ENCODE measurements at places on chromosomes 12 and 14. TPM values are rescaled to one million over a fixed set of nuclear protein-coding genes. Genes with fewer than 3 reads are reported as not detected.

GRCh38 chr14:84027351-84027750 is 1502.6 kb upstream of the FLRT2 start:
- DNase-seq: no peak

HNF1A gene
- not detected for total RNA-seq

- no peak for DNase-seq
Measured at GRCh38 chr14:51323492-51323891, 83.4 kb downstream of the TMX1 start.

DNA sequence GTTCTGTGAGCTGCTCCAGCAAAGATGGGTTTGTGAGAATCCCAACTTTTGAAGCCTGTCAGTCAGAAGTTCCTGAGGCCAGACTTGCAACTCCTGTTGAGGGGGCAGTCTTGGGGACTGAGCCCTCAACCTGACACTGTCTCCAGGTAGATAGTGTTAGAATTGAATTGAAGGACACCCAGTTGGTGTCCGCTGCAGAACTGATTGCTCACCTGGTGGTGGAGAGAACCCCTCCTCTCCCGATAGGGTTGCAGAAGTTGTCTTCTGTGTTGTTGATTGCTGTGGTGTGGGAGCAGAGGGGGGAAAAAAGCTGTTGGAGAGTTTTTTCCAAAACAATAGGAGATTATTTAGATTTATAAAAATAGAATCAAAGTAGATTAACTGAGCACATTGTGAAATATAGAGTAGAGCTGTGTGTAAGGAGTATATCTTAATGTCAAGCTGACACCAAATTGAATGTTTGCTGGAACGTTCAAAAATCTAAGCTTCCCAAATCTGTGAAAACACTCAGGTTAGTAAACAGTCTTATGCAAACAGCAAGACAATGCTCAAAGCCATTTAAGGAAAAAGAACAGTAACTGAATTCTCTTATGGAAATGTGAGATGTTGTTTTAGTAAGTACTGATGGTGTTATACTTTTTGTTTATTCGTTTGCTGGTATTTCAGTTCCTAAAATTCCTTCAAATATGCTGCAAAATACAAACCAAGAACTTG is 18.6 kb downstream of the HIF1A start:
- no peak for DNase-seq

GRCh38 chr14:22996768-22997654 is 12.9 kb downstream of the C14orf93 start:
- DNase-seq: no peak

PRPH gene
- total RNA-seq: not detected

DNA sequence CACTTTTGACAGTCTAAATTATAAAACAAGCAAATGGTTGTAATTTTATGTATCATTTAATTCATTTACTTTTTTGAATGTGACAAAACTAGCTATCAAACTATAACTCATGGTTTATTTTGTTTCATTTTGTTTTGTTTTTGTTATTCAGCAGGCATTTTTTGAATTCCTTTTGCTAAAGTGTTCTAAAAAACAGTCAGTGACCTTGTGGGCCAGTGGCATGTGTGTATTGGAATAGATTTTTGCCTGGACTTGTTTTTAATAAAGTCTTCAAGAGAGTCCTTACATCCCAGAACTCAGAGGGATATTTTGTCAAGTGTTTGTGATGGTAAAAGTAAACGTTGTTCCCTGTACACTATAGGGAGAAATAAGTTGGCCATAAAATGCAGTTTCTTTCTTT is 369.7 kb upstream of the SYT1 start:
- no peak for DNase-seq

DNA sequence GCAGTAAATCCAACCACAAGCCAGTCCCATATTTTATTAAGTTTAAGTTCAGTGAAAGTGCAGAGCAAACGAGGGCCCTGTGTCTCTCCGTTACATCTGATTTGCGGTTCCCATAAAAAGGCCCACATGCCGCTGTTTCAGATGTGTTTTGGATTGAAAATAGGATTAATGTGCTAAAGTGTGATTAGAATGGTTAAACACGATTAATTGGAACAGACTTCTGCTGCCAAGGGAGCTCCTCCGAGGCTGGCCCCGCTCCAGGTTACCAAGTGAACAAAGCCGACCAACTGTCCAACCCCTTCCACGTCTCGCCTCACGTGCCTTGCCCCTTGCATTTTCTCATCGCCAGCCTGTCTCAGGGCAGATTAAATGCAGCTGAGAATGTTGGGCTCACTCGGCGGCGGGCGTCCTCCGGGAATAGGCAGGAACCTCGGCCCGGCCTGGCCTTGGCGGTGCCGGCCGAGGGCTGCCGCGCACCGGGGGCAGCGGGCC is 166.5 kb upstream of the GSC start:
- peak; percentile 2 for DNase-seq

- no peak for DNase-seq
Measured at GRCh38 chr14:103022002-103022684, 35.2 kb downstream of the CDC42BPB start.

DNA sequence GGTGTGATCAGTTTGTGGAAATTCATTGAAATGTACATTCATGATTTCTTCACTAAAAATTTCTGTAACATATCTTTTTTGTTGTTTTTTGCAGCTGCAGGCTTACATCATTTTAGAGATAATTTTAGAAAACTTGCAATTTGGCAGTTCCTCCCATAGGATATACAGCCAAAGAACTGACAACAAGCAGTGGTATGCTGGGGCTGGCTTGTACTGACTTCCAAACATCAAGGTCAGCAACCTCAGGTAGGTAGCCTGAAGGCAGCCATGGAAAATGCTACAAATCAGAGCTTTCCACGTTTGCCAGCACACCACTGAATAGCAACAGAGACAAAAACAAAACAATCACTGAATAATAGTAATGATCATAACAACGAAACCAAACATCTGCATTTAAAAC is 21.2 kb downstream of the TRIM9 start:
- DNase-seq: no peak

- DNase-seq: no peak
Measured at GRCh38 chr12:51937926-51938325, 13.6 kb upstream of the ACVR1B start.

GRCh38 chr12:122106843-122107242 is 28.3 kb downstream of the MLXIP start:
- DNase-seq: no peak

DNA sequence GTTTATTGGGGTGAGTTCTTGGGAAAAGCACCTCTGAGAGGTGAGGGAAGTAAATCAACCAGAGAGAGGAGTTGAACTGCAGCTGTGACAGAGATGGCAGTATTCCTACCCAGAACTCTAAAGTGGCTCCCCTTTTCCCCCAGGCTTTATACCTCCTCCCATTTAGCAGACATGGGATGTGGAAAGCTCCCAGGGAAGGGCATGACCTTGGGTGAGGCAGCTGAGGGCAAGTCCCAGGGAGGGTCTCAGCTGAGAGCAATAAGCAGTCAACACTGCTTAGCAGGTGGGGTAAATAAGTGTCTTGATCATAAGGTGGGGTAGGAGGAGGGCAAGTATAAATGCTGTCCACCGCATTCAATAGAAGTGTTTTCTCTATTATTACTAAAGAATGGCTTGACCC is 143.0 kb downstream of the AKAP6 start:
- no peak for DNase-seq

GRCh38 chr12:113005762-113006161 is 27.4 kb downstream of the OAS2 start:
- DNase-seq: peak; percentile 24

NXPH4 gene
- total RNA-seq: 1.7 TPM

Measured in RPMI7951 (cell line).